T-cell (primary cell): ENCODE measurements at places on chromosomes 2 and 18.

GRCh38 chr2:234211797-234212196 is 161.3 kb downstream of the SPP2 start:
- H3K4me1 ChIP-seq, result peaks cover 8% of the 10 kb centered on the region
- no peaks in the 10 kb centered on the region for H3K36me3 ChIP-seq
- DNase-seq, result no peak
- no peak overlapping the region for H3K4me3 ChIP-seq
- H3K27ac ChIP-seq, result no peak overlapping the region

- peaks cover 3% of the 10 kb centered on the region for H3K27me3 ChIP-seq
- no peak overlapping the region for H3K4me3 ChIP-seq
- H3K27ac ChIP-seq, result no peak overlapping the region
- H3K4me1 ChIP-seq, result no peaks in the 10 kb centered on the region
These were observed 195.8 kb downstream of the MTX2 start for GRCh38 chr2:176464886-176465564.

DNA sequence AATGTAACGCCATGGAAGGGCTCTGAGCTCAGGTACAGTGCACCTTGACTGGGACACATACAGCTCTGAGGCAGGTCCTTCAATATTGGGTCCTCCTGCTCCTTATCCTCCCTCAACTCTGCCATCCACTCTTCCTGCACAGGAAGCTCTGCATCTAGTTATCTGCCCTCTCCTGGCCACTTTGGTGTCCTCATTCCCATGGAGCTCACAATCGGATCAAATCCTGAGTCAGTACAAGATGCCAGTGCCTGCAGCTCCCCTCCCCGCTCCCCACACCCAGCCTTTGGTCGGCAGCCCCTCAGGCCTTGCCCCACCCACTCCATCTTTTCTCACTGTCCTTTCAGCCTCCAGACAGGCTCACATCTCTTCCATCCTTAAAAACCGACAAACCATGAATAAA is 58.0 kb downstream of the LRRFIP1 start:
- no peak overlapping the region for H3K27ac ChIP-seq
- H3K36me3 ChIP-seq, result no peaks in the 10 kb centered on the region
- H3K4me3 ChIP-seq, result no peak overlapping the region
- H3K4me1 ChIP-seq, result peaks cover 33% of the 10 kb centered on the region
- H3K27me3 ChIP-seq, result no peaks in the 10 kb centered on the region
- DNase-seq, result no peak

- no peaks in the 10 kb centered on the region for H3K36me3 ChIP-seq
- no peak overlapping the region for H3K4me3 ChIP-seq
- DNase-seq, result no peak
- peaks cover 26% of the 10 kb centered on the region for H3K4me1 ChIP-seq
- no peak overlapping the region for H3K27ac ChIP-seq
These were observed 69.9 kb downstream of the MGAT5 start for GRCh38 chr2:134323777-134324176.

GRCh38 chr2:181973171-181973783 is 12.4 kb upstream of the PPP1R1C start:
- H3K4me3 ChIP-seq, result no peak overlapping the region
- H3K36me3 ChIP-seq, result no peaks in the 10 kb centered on the region
- H3K27me3 ChIP-seq, result no peaks in the 10 kb centered on the region
- no peaks in the 10 kb centered on the region for H3K4me1 ChIP-seq
- no peak for DNase-seq

GRCh38 chr18:44036501-44036900 is 644.2 kb upstream of the SETBP1 start:
- H3K27me3 ChIP-seq, result no peaks in the 10 kb centered on the region
- no peak for DNase-seq
- no peak overlapping the region for H3K4me3 ChIP-seq
- H3K27ac ChIP-seq, result no peak overlapping the region
- H3K4me1 ChIP-seq, result no peaks in the 10 kb centered on the region
- H3K36me3 ChIP-seq, result no peaks in the 10 kb centered on the region

DNA sequence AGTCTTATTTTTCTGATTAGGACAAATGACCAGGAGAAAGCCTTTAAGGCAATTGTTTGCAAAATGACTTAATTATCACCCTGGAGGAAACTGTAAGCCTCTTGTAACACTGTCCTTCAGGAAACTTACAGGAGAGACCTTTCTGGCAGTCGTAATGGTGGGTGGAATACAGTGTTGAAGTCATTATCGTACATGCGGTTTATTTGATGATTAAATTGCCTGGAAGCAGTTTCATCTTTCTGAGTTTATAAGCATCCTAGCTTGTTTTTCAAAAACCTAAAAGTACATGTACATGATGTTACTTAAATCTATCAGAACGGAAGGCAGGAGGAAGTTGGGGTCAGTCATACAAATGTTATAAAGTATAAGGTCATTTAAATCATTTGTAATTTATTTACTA is 86.2 kb upstream of the RAB27B start:
- H3K4me3 ChIP-seq, result no peak overlapping the region
- no peaks in the 10 kb centered on the region for H3K4me1 ChIP-seq
- no peaks in the 10 kb centered on the region for H3K27me3 ChIP-seq
- no peak overlapping the region for H3K27ac ChIP-seq

DNA sequence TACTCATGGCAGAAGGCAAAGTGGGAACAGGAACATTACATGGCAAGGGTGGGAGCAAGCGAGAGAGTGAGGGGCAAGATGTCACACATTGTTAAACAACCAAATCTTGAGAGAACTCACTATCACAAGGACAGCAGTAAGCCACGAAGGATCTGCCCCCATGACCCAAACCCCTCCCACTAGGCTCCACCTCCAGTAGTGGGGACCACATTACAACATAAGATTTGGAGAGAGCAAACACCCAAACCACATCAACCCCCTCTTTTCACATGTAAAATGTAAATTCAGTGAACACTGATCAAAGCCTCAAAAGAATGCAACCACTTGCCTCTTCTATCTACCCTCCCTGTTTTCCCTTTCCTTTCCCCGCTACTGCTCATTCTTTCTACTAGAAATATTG is 43.6 kb upstream of the TNP1 start:
- H3K36me3 ChIP-seq, result no peaks in the 10 kb centered on the region
- no peaks in the 10 kb centered on the region for H3K4me1 ChIP-seq
- peaks cover 6% of the 10 kb centered on the region for H3K27me3 ChIP-seq
- H3K27ac ChIP-seq, result no peak overlapping the region
- no peak for DNase-seq

DNA sequence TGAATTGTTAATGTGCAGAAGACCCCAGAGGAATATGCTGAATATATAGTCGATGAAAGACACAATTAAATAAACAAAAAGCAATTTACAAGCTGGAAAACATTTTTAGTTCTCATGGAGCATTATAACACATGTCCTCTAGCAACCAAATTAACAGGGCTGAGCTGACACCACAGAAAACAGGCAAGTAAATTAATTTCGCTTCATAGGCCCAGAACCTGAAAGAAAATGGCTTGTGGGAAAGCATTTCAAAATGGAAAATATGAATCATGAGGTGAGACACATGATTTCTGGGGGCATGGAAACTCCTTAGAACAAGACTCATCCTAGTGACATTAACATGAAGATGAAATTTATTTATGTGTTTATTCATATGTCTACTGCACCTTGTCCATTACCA is 25.0 kb upstream of the RNF152 start:
- no peak overlapping the region for H3K4me3 ChIP-seq
- no peak for DNase-seq
- peaks cover 2% of the 10 kb centered on the region for H3K27me3 ChIP-seq
- no peaks in the 10 kb centered on the region for H3K4me1 ChIP-seq

GRCh38 chr18:3819961-3820360 is 370.0 kb downstream of the TGIF1 start:
- no peak for DNase-seq
- H3K36me3 ChIP-seq, result no peaks in the 10 kb centered on the region
- H3K4me3 ChIP-seq, result no peak overlapping the region
- H3K27ac ChIP-seq, result no peak overlapping the region
- no peaks in the 10 kb centered on the region for H3K27me3 ChIP-seq

DNA sequence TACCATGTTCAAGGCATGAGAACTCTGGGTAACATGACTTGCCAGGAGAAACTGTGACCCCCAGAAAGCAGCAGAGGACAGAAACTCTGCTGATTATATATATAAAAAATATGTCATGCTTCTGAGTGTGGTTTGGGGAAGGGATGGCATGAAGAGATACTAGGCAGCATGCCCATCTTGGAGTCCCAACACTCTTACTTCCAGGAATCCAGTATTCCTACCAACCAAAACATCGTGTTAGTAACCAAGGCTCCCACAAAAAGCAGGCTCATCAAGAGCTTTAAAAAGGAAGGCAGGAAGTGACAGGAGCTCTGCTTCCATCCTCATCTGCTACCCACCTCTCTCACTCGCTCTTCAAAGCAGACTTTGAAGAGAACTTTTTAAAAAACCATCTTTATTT is 31.6 kb upstream of the TWIST2 start:
- DNase-seq, result no peak
- no peak overlapping the region for H3K4me3 ChIP-seq
- no peak overlapping the region for H3K27ac ChIP-seq
- no peaks in the 10 kb centered on the region for H3K4me1 ChIP-seq
- no peaks in the 10 kb centered on the region for H3K27me3 ChIP-seq

DNA sequence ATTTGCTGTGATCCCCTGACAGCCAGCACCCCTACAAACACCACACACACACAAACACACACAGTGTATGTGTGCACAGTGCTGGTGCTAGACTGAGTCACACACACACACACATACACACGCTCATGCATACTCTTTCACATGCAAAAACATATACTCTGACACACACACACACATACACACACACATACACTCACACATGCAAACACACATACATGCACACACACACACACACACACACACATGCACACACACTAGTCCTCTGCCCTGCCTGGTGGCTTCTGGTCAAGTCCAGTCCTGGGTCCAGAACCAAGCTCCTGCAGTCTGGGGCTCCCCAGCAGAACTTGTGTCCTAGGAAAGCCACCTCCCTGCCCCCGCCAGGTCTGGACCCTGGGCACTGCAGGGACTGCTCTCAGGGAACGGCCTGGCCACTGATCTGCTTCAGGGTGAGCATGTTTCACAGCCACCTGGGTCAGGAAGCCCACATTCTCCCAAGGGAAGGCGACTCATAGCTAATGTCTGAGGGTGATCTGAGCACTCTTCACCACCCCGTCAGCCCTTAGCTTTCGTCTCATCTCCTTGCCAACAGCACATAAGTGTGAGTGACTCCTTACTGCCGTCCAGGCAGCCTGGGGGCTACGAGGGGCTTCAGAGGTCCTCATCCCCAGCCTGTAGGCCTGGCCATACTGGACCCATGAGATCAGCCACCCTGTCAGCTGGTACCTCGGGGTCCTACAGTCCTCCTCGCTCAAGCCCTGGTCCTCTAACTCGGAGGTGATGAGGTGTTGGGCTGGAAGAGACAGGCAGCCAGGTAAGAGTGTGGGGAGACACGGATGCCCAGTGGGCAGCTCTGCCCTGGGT is 88.1 kb downstream of the MCFD2 start:
- no peak for DNase-seq
- H3K36me3 ChIP-seq, result no peaks in the 10 kb centered on the region
- peaks cover 28% of the 10 kb centered on the region for H3K27me3 ChIP-seq
- H3K27ac ChIP-seq, result no peak overlapping the region

GRCh38 chr2:191929288-191929687 is 82.4 kb upstream of the CAVIN2 start:
- no peaks in the 10 kb centered on the region for H3K36me3 ChIP-seq
- no peak overlapping the region for H3K4me3 ChIP-seq
- H3K27me3 ChIP-seq, result peaks cover 6% of the 10 kb centered on the region
- DNase-seq, result no peak
- H3K27ac ChIP-seq, result no peak overlapping the region
- no peaks in the 10 kb centered on the region for H3K4me1 ChIP-seq

DNA sequence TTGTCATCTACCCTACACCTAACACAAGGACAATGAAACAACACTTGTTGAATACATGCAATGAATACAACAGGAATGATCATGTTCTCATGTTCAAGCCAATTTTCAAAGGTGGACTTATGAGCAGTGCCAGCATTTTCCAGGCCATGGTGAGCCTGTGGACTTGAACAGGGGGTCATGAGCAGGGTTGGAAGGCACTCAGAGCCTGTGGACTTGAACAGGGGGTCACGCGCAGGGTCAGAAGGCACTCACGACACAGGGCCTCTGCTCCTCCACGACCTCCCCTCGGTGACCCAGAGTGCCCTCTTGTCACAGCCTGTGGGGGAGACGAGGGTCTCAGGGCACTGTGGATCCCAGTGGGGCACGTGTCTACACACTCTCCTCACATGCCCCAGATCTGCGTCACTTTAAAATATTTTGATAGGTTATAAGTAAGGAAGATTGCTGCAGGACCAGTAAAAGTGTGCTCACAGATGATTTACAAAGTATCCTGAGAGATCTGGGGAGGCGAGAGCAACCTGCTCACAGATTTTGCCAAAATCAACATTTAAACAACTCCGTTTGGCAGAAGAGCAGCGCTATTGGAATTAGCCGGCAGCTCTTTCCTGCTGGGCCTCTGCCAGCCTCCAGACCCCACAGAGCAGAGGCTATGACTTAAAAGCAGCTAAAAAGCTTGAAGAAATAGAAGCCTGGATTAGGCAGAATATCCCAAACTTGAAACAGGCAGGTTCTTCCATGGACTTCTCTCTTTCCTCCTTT is 121.9 kb downstream of the TMEM18 start:
- H3K27me3 ChIP-seq, result peaks cover 44% of the 10 kb centered on the region
- H3K4me3 ChIP-seq, result no peak overlapping the region
- no peak for DNase-seq
- no peaks in the 10 kb centered on the region for H3K4me1 ChIP-seq
